ENCODE measurements at places on chromosomes 12 and 14. TPM values are rescaled to one million over a fixed set of nuclear protein-coding genes. Genes with fewer than 3 reads are reported as not detected.

DNA sequence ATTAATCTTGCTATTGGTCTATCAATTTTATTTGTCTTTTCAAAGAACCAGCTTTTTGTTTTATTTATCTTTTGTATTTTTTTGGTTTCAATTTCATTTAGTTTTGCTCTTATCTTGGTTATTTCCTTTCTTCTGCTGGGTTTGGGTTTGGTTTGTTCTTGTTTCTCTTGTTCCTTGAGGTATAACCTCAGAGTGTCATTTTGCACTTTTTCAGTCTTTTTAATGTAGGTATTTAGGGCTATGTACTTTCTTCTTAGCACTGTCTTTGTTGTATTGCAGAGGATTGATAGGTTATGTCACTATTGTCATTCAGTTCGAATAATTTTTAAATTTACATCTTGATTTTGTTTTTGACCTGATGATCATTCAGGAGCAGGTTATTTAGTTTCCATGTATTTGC is 92.7 kb upstream of the DCD start:
- DNase-seq = no peak
- no peaks in the 10 kb centered on the region for H3K36me3 ChIP-seq
- no peaks in the 10 kb centered on the region for H3K27me3 ChIP-seq

DNA sequence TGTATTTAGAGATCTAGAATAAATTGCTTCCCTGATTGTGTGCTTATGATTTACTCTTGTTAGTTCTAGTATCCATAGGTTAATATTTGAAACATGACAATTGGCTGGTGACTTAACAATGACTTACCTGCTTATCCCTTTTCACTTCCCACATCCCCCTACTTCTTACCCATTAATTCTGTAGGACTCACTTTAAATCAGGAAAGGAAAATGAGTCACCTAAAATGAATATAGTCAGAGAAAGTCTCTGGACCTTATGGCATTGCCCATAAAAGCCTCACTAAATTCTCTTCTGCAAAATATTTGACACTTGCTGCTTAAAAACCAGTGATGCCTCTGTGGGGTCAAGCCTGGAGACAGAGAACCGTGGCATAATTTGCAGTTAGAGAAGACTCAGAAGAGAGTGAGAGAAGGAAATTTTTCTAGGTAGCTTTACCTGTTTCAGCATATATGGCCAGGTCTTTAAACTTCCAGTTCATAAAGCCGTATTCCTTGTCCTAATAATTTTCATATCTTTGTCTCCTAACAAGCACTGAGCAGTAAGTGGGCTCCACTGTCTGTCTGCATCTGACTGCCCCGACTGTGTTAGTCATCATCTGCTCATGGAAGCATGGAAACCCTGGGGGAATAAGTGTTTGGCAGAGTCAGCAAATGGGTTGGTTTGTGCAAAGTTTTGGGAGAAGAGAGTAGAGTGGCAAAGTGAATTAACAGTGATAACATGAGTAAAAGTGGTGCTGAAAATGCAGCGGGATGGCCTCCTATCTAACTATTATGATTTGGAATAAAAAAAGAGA is 294.4 kb downstream of the AKAP6 start:
- H3K27me3 ChIP-seq = no peaks in the 10 kb centered on the region
- DNase-seq = no peak
- H3K4me1 ChIP-seq = no peaks in the 10 kb centered on the region
- no peak overlapping the region for H3K4me3 ChIP-seq
- no peak overlapping the region for H3K27ac ChIP-seq

- peaks cover 13% of the 10 kb centered on the region for H3K4me1 ChIP-seq
- H3K27ac ChIP-seq = no peak overlapping the region
- no peak for DNase-seq
- no peak overlapping the region for H3K4me3 ChIP-seq
- no peaks in the 10 kb centered on the region for H3K27me3 ChIP-seq
- no peaks in the 10 kb centered on the region for H3K36me3 ChIP-seq
These were observed 232.1 kb downstream of the MON2 start for GRCh38 chr12:62698701-62699101.

DNA sequence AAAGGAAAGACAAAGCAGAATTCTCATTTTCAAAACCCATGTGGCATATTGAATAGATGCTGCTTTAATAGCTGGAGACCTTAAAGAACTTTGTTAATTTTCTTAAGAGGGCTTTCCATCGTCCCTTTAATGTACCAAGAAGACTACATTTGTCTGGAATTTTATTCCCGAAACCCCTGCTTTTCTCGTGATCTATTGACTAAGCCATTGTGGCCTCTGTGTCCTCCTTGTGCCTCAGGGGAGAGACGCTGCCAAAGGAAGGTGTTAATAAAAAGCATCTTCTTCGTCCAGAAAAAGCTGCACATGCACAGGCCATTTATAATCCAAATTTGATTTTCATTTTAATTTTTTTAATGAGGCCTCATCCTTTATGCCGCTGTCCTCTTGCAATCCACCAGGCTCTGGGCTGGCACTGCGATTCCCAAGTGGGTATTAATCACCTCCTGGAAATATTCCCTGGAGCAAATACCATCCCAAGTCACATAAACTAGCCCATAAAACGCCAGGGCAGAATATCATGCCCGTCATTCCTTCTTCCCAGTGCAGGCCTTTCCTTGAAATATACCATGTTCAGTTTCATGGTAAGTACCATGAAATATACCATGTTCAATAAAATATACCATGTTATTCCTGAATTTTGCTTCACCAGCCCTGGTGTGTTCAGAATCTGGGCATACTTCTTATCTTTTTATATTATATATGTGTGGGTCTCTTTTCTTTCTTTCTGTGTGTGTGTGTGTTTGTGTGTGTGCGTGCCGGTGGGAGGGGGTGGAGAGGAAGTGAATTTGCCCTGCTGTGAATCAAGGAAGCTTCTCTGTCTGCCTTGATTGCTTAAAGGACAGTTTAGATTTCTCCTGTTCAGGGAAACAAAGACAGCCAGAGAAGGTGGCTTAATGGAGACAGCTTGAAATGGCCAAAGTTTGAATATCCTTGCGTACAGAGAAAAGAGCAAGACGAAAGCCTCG is 147.6 kb downstream of the PHETA1 start:
- no peak overlapping the region for H3K27ac ChIP-seq
- no peak overlapping the region for H3K4me3 ChIP-seq
- peaks cover 3% of the 10 kb centered on the region for H3K27me3 ChIP-seq
- no peaks in the 10 kb centered on the region for H3K36me3 ChIP-seq
- H3K4me1 ChIP-seq = no peaks in the 10 kb centered on the region

DNA sequence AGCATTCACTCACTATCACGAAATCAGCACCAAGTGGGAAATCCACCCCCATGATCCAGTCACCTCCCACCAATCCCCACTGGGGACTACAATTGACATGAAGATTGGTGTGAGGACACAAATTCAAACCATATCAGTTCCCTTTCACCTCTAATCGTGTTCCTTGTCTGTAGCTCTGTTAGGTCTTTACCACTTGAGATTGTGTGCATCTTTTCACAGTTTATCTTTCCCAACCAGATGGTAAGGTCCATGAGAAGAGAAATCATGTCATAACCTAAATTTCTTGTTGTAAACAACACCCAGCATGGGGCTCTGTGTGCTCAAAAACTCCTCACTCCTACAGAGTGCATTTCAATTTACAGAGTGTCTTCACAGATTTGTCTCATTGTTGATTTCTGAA is 27.1 kb upstream of the PCED1B start:
- no peaks in the 10 kb centered on the region for H3K27me3 ChIP-seq
- no peak for DNase-seq
- H3K36me3 ChIP-seq = no peaks in the 10 kb centered on the region
- no peak overlapping the region for H3K27ac ChIP-seq
- H3K4me3 ChIP-seq = no peak overlapping the region

- DNase-seq = peak; percentile 77
- no peak overlapping the region for H3K27ac ChIP-seq
- H3K4me3 ChIP-seq = no peak overlapping the region
- no peaks in the 10 kb centered on the region for H3K4me1 ChIP-seq
- no peaks in the 10 kb centered on the region for H3K27me3 ChIP-seq
These were observed 1392.4 kb upstream of the TMEM132C start for GRCh38 chr12:126874427-126875026.

DNA sequence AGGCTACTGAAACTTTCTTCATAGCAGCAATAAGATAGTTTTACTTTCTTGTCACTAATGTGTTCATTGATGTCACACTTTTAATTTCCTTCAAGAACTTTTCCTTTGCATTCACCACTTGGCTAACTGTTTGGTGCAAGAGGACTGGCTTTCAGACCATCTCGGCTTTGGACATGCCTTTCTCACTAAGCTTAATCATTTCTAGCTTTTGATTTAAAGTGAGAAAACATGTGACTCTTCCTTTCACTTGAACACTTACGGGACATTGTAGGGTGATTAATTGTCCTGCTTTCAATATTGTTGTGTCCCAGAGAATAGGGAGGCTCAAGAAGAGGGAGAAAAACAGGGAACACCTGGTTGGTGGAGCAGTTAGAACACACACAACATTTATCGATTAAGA is 41.9 kb downstream of the IFNG start:
- H3K27me3 ChIP-seq = no peaks in the 10 kb centered on the region
- H3K4me3 ChIP-seq = no peak overlapping the region
- H3K4me1 ChIP-seq = no peaks in the 10 kb centered on the region
- no peak overlapping the region for H3K27ac ChIP-seq
- no peaks in the 10 kb centered on the region for H3K36me3 ChIP-seq

GRCh38 chr12:42759622-42760273 is 170.2 kb upstream of the PRICKLE1 start:
- H3K4me1 ChIP-seq = peaks cover 20% of the 10 kb centered on the region
- H3K36me3 ChIP-seq = no peaks in the 10 kb centered on the region
- no peak overlapping the region for H3K4me3 ChIP-seq
- peak; percentile 20 for DNase-seq

DNA sequence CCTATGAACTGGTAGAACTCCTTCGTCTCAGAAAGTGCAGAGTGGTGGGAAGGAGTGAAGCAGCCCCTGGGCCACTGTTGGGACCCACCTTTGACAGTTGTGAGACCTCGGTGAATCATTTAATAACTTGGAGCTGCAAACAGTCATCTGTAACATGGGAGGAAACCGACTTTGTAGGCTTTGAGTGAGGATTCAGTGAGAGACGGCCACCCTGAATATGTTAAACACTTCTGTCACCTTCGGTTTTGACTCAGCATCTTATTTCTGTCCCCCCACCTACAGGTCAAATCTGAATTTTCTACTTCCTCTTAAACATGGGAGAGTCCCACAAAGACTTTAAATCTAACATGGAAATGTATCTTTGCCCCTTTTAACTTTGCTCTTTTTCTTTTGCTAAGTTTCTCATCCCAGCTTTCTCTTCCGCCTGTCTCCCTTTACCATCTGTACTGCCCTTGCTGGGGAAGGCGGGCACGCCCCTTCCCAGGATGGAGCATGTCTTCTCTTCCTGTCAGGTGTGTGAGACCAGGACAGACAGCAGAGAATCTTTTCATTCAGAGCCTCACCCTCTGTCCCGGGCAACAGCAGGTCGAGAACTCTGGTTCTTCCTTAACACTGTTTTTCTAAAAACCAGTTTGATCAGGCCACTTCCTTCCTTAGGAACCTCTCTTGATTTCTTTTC is 37.1 kb downstream of the ZC3H14 start:
- DNase-seq = no peak
- H3K4me1 ChIP-seq = no peaks in the 10 kb centered on the region
- no peak overlapping the region for H3K27ac ChIP-seq
- peaks cover 7% of the 10 kb centered on the region for H3K36me3 ChIP-seq
- H3K4me3 ChIP-seq = no peak overlapping the region

- H3K27me3 ChIP-seq = no peaks in the 10 kb centered on the region
- H3K4me3 ChIP-seq = no peak overlapping the region
- no peak overlapping the region for H3K27ac ChIP-seq
- DNase-seq = no peak
These were observed 7.4 kb downstream of the AAAS start for GRCh38 chr12:53313996-53314395.

- H3K27me3 ChIP-seq = no peaks in the 10 kb centered on the region
- DNase-seq = no peak
- H3K27ac ChIP-seq = peak overlapping the region; percentile 25
- H3K4me1 ChIP-seq = peaks cover 3% of the 10 kb centered on the region
- H3K36me3 ChIP-seq = no peaks in the 10 kb centered on the region
These were observed 87.5 kb downstream of the EPS8 start for GRCh38 chr12:15701631-15702156.

Gene AJUBA
- total RNA-seq = 75.1 TPM

DNA sequence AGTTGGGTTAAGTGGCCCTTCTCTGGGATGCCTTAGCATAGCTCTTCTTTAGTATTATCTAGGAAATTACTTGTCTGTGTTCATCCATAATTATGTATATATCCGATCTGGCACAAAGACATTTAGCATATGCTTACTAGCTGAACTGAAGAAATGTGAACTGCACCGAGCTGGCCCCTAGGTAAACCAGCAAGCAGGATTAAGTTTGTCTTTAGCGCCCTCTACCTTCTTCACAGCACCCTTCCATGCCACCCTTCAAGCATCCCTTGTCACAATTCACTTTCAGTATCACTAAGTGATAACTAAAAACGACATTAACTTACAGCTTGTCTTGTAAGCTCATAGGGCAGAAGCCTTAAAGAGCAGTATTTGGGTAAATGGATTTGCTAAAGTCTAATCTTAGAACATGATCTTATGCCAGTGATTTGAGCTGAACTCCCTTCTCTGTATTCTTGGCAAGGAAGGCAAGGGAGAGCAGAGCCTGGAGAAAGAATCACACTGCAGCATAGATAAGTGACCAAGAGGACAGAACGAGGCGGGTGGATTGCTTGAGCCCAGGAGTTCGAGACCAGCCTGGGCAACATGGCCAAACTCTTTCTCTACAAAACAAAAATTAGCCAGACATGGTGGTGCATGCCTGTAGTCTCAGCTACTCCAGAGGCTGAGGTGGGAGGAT is 2.6 kb upstream of the HAL start:
- peak; percentile 84 for DNase-seq
- no peaks in the 10 kb centered on the region for H3K36me3 ChIP-seq
- no peak overlapping the region for H3K27ac ChIP-seq
- H3K27me3 ChIP-seq = no peaks in the 10 kb centered on the region
- H3K4me1 ChIP-seq = no peaks in the 10 kb centered on the region

DNA sequence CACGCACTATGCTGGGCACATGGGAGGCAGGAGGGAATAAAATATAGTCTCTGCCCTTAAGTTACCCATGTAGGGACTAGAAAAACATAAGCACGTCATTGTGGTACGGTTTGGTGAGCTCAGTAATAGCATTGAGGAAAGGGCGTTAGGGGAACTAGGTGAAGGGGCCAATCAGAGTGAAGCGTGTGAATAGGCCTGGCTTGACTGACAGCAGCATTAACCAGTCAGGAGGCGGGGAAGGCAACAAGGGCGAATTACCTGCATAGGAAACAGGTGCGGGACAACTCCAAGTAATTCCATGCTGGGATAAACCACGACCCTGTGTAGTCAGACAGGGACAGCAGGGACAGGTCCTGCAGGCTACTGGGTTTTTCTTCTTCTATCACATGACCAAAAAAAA is 107.7 kb downstream of the UNC79 start:
- DNase-seq = no peak
- no peaks in the 10 kb centered on the region for H3K4me1 ChIP-seq
- H3K27ac ChIP-seq = no peak overlapping the region
- H3K4me3 ChIP-seq = no peak overlapping the region
- H3K36me3 ChIP-seq = no peaks in the 10 kb centered on the region
